ENCODE measurements at places on chromosomes 6 and 20.
A peak's percentile ranks its signal among the peaks of the same experiment; 100 is the strongest.

DNA sequence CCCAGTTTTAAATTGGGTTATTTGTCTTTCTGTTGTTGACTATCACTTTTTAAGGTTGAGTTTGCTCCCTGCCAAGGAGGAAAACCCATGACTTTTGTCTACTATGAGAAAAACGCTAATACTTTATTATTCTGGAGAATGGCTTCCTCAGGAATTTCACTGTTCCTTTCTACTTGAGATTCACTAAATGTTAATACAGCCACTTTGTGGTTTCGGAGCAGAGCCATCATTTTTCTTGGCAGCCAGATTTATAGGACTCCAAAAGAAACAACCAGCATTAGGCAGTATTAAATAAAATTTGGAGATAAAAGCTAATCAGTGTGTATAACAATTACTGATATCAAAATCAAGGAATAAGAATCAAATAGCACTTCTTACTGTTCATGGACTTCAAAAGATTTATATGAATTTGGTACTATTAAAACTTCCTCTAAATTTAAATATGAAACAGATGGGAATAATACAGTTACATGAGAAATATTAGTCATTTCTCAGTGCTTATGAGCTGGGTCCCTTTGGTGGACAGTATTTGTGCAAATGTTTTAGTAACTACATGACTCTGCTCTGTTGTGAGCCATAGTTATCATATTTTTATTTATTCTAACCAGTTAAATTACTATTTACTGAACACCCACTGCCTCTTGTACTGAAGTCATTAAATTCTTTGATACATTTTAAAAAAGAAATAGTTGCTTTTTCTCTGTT lies 64.1 kb upstream of the FBXO30 start:
- DNase-seq, result no peak

- DNase-seq, result no peak
Observed at GRCh38 chr20:63416631-63417030, 55.5 kb upstream of the CHRNA4 start.

DNA sequence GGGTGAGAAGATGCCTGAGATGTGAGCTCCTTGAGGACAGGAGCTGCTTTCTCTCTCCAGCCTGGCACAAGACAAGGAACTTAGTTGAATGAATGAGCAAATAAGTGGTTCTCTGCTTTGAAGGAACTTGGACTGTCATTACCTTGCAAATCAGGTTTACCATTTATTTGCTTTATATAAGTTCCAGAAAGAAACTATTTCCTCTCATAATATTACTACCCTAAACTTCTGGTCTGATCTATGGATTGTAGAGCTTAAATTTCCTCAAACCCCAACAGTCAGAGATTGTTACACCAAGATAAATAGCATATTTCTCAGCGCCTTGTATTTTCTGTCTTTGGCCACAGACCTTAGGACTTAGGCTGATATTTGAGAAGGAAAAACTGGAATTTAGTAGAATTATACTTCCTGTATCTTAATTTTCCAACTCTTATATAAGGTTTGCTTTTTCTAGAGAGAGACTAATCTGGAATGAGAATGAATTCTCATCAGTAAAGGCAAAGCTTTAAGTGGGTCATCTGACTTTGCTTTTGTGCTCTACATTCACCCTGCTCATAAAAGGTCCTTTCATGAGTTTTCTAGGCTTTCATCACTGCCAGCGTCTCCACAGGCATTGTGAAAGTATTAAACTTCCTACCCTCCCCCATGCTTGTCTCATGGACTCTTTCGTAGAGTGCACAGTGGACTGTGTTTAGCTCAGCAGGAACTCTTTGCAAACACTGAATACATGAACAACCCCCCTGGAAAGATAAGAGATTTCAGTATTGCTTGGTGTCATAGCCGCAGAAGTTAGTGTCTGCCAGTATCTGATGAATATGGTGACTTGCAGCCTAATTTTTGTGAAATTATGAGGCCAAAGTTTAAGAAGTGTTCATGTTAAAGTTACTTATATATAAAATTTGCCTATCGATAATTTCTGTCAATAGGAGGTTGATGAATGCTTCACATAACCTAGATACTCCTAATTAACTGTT lies 74.0 kb downstream of the PTPRA start:
- DNase-seq, result no peak

- DNase-seq, result peak; percentile 48
Observed at GRCh38 chr6:157443066-157443800, 62.2 kb downstream of the ZDHHC14 start.

- no peak for DNase-seq
Observed at GRCh38 chr20:56433880-56434255, 21.8 kb downstream of the CASS4 start.

DNA sequence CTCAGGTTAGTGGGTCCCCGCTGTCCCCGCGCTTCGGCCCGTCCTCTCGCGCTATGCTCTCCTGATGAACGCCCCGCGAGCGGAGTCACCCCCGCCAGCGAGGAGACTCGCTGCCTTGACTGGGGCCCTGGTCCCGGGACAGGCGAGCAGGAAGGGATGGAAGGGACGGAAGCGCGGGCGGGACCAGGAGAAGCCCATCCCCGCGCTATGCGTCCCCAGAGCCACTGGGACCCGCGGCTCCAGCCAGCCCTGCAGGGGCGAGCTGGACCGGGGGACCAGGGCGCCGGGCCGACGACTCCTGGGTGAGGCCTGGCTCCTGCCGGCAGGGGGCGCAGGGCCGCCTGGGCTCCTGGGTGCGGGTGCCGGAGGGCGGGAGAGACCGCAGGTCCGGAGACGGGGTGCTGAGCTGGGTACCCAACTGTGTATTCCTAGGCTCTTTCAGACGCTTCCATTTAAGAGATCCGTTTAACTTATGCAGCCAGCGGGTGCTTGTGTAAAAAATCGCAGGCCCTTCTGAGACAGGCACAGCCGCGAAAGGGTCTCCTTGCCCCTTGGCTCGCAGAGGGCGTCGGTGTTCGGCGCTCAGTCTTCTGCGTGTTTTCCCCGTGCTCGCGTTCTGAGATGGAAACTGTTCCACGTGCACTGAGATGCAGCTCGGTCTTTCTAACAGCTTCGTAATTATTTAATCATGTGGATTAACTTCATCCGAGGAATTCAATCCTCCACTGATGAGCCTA lies 580 bp upstream of the SYCP2 start:
- peak; percentile 62 for DNase-seq

GRCh38 chr20:64193058-64193457 lies 28.8 kb downstream of the MYT1 start:
- no peak for DNase-seq

GRCh38 chr6:104322841-104323240 lies 536.9 kb downstream of the HACE1 start:
- DNase-seq, result no peak

- no peak for DNase-seq
Observed at GRCh38 chr6:66189915-66190314, 482.9 kb upstream of the EYS start.

- DNase-seq, result no peak
Observed at GRCh38 chr20:37839432-37839827, 63.5 kb upstream of the VSTM2L start.

DNA sequence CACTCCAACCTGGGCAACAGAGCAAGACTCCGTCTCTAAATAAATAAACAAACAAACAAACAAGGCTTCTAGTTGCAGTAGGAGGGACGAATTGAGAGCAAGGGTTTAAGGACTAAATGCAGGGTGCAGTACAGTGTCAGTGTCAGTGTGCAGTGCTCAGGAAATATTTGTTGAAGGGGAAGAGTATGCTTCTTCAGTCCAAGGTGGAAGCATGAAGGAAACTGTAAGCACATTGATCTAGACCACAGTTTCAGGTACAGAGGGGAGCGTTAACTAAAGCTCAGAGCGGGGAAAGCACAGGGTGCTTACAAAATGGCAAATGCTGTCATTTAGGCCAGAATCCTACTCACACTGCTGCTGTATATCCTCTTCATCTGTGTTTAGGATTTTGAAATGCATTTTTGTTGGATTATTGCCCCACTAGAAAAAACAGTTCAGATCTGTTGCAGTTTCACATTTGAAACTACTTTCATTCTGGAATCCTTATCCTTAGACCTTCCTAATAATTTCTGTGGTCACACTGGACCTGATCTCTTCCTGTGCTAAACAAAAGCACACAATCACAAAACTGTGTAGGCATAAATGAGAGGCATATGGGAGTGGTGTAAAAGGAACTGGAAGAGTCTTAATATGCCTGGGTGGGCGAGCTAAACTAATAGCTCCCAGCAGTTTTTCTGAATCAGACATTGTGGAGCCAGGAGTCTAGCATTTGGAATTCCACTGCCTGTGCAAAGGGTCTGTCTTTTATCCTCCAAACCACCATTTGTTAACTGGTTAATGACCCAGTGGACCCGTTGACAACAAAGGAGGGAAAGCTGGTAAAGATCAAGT lies 41.4 kb downstream of the CBFA2T2 start:
- no peak for DNase-seq

DNA sequence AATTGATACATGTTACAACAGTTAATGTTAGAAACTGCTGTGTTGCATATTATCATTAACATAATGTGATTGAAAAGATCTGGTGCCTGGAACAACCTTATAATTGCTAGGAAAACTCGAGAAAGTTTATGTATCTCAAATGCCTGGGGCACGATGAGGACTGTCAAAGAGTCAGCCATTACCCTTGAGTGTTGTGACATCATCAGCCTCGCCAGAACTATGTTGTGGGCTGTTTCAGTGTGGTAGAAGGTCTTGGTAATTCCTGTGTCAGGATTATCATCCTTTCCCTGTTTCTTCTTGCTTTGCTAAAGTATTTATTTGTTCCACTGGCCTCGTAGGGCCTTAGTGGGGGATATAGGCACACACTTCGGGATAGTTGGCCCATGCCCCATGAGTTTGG lies 185.1 kb downstream of the DTNBP1 start:
- DNase-seq, result no peak

- no peak for DNase-seq
Observed at GRCh38 chr6:127096167-127096566, 22.3 kb upstream of the RSPO3 start.

DNA sequence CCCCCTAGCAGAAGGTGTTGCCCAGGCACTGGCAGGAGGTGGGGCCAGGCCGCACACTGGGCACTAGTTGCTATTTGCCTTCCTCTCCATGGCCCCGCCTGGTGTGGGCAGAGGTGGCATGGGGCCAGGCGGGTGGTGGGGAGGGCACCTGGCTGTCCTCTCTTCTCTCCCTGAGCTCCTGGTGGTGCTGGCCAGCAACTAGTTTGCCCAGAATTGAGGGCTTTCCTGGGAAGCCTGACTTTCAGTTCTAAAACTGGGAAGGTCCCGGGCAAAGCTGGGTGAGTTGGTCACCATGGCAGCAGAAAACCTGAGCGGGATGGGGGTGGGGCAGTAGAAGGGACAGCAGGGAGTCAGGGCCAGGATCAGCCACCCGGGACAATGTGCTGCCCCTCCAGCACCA lies 48.2 kb downstream of the RBM38 start:
- DNase-seq, result no peak

GRCh38 chr6:56771189-56771588 lies 128.5 kb upstream of the DST start:
- no peak for DNase-seq

DNA sequence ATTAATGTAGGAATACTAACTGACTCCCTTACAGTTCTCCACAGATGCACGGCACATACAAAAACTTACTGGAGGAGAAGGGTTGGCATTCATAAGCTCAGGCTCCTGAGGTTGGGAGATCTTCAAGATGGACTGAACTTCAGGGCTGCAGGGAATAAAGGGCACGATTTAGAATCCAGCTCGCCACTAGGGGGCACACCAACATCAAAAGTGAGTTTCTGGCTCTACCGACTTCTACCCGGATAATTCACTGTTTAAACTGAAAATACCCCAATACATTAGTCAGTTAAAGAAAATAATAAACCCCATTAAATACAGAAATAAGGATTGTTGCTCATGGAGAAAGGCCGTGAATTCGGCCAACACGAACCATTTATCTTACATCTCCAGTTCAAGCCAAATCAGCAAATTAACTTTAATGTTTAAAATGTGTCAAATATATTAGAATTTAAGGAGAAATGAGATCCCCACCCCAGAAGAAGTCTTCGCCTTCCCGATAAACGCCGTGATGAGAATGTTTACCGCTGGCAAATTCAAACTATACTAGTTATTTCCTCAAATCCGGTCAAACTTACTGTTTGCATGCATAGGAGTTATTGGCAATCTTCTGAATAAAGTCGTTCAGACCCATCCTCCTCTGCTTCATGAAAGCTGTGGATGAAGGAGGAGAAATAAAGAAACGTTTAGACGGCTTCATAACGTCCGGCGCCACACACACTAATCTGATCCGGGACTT lies 121.7 kb upstream of the SLC2A12 start:
- DNase-seq, result peak; percentile 88

DNA sequence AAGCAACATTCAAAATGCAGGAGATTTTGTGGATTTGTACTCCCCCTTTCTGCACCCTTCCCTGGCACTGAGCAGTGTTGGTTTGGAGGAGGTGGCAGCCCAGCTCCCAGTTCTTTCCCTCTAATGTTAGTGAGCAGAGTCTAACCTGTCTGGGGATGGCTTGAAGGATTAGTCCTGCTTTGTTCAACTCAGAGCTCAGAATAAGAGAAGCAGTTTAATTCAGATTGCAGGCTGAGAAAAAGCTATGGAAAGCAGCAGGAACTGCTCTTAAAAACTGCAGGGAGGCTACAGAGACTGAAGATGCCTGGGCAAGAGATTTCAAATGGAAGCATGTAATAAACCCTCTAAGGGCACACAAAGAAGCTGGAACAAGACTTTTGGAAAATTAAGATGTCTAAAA lies 223.4 kb upstream of the GGTLC1 start:
- DNase-seq, result no peak

DNA sequence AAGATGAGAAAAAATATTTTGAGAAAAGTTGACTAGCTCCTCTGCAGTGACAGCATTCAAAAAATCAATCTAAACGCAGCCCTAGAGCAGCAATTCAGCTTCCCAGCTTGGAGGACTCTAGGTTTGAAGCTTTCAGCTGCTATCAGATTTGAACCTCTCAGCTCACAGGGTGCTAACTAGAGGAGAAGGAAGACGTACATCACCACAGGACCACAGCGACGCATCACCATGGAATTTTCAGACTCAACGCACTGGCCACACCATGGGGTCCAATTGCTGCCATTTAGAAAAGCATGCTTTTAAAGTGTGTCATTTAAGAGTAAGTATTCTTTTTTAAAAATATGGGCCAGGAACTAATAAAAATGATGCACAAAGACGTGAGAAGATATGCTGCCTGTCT lies 45.0 kb upstream of the FUCA2 start:
- DNase-seq, result no peak

GRCh38 chr6:39102071-39102820 lies 12.7 kb downstream of the SAYSD1 start:
- no peak for DNase-seq

DNA sequence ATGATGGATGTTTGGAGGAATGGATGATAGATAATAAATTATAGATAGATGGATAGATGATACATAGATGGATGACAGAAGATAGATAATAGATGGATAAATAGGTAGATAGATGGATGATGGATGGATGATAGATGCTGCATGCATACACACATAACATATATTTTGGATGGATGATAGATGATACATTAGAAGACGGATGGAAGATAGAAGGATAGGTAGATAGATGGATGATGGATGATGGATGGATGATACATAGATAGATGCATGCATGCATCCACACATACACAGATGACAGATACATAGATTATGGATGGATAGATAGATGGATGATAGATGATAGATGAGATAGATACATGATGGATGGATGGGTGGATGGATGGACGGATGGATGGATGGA lies 387.8 kb downstream of the TAF4 start:
- DNase-seq, result no peak

GRCh38 chr6:139285590-139285989 lies 6.2 kb downstream of the TXLNB start:
- no peak for DNase-seq
